ENCODE measurements at places on chromosomes 3 and 15.

DNA sequence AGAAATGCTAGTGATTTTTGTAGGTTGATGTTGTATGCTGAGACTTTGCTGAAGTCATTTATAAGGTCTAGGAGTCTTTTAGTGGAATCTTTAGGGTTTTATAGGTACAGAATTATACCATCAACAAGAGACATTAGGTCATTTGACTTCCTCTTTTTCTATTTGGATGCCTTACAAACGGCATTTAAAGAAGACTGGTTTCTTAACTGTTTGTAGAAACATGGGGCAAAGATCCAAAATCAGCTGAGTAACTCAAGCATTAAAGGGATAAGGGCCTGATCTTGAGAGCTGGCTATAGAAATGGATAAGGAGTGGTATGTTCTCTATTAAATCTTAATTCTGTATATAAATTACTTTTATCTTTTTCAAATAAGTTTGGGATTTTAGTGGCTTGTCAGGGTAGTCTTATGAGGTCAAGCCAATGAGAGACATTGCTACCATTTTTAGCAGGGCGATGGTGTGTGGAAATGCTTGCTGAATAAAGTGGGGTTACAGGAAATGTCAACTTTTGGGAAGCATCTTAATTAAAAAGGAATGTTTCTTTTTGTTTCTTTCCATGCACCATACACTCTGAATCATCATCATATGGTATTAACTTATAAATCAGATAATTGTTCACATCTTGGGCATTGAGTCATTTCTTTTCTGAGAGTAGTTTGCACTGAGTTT is 197.7 kb upstream of the GBE1 start:
- no peak for DNase-seq

- DNase-seq: no peak
These were observed 72.4 kb upstream of the BBX start for GRCh38 chr3:107450254-107450893.

DNA sequence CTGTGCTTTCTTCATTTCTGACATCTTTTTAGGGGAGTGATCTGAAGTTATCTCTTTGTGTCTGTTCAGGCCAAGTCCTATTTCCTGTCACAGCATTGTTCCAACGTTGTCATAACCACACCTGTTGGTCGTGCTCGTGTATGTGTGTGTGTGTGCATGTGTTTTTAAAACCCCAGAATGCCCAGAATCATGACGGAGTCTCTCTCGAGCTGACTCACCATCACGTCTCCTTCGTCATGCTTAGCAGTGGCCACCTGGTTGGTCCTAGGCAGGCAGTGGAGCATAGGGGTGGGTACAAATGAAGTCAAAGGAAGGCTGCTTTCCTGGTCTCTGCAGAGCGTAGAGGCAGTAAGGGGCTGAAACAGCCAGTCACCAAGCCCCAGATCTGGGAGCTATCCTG is 126.8 kb upstream of the ABHD17C start:
- no peak for DNase-seq

GRCh38 chr15:100842756-100843730 is 36.6 kb upstream of the ALDH1A3 start:
- no peak for DNase-seq

- DNase-seq: no peak
These were observed 19.9 kb downstream of the PLA2G4F start for GRCh38 chr15:42136513-42136912.

DNA sequence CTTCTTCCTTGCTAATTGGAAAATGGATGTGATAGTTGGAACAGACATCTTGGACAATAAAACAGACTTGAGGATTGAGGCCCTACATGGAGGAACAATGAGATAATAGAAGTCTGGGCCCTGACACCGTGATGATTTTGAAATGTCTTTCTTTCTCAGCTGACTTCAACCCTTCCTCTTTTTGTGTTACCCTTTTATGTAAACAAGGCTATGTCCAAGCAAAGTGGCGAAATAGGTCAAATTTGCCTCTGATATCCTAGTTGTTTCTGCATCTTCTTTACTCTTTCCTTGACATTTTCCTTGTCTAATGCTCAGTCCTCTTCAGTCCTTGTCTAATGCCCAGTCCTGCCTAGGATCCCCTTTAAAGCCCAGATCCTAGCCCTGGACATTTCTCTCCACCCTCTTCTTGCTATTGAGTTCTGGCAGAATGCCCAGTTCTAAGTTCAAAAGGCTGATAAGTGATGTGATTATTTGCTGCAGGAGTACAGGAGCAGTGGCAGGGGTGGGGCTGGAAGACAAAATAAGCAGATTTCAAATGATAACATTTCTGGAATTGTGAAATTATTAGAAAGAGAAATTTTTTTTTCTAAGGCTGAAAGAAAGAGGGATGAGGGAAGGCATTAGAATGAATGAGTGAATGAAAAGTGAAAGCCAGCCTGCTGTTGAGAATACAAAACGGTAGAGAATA is 6.5 kb upstream of the VPS8 start:
- DNase-seq: no peak

- DNase-seq: no peak
These were observed 10.0 kb upstream of the CRTC3 start for GRCh38 chr15:90519688-90520087.

- peak; percentile 34 for DNase-seq
These were observed 45.2 kb upstream of the ABI3BP start for GRCh38 chr3:101038393-101038792.

DNA sequence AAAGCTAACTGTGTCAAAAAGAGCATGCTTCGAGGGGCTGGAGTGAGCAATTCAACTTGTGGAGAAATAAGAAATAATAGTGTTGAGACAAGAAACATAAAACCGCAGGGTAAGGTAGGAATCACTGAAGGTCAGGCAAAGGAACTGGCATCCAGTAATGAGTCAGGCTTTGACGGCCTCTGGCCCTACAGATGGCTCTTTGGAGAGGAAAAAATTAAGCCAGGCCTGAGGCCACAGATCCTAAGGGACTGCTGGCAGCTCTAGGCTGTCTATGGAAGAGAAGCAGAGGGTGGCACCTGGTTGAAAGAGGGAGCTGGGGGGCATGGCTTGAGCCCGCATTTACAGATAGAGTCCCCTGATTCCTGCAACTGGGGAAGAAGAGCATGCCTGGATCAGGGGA is 28.6 kb upstream of the ZSCAN2 start:
- no peak for DNase-seq

GRCh38 chr3:47513125-47513929 is at the start of gene ELP6:
Gene ELP6 (minus strand): TSS chr3:47513712. CDS start chr3:47513590, 122 bp downstream.
- DNase-seq: peak; percentile 60

DNA sequence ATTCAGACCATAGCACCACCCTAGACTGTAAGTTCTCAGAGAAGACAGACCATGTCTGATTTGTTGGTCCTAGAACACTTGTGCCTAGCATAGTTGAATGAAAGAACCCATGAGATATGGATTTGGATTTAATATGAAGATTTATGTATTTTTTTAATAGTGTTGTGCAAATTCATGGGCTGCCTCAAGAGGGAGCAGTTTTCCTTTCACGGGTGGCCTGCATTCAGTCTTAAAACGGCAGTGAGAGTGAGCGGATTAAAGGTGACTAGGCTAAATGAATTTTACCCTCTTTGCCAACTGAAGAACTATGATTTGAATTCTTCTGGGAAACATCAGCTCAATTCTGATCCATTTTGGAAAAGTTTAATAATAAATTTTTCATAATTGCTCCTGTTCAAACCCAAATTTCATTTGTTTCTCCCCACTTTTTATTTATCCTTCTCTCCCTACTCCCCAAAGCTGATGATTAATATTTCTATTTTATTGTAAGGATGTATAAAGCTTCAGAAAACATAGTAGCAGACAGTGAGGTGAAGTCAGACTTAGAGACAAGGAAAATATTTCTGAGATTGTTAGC is 67.3 kb downstream of the MORC1 start:
- DNase-seq: no peak

DNA sequence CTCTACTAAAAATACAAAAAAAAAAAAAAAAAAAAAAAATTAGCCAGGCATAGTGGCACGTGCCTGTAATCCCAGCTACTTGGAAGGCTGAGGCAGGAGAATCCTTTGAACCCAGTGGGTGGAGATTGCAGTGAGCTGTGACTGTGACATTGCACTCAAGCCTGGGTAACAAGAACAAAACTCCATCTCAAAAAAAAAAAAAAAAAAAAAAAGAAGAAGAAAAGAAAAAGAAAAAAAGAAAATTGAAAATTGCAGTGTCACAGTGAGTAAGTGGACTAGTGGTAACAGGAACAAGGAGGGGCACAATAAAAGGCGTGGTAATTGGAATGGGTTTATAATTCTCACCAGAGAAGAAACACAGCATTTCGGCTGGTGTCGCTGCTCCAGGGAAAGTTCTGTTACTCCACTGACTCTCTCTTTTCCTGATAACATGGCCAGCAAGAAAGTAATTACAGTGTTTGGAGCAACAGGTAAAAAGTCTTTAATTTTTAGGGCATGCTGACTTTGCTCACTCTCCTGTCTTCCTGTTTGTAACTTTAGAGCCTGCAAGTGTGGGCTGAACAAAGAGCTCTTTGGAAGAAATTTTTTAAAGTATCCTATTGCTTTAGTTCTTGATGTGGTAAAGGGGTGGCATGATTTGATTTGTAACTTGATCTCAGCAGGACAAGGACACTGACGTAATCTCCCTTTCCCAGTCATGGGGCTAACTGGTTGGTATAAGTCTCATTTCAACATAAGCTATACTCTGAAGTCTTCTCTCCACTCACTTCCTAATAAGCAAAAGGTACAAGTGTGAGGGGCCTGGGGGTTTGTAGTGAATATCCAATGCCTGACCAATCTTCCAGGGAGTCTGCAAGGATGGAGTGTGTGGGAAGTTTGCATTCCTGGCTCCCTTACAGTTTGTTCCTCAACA is 22.1 kb upstream of the TRA2B start:
- DNase-seq: peak; percentile 55

- no peak for DNase-seq
These were observed 837 bp downstream of the GRK7 start for GRCh38 chr3:141764045-141764444.

DNA sequence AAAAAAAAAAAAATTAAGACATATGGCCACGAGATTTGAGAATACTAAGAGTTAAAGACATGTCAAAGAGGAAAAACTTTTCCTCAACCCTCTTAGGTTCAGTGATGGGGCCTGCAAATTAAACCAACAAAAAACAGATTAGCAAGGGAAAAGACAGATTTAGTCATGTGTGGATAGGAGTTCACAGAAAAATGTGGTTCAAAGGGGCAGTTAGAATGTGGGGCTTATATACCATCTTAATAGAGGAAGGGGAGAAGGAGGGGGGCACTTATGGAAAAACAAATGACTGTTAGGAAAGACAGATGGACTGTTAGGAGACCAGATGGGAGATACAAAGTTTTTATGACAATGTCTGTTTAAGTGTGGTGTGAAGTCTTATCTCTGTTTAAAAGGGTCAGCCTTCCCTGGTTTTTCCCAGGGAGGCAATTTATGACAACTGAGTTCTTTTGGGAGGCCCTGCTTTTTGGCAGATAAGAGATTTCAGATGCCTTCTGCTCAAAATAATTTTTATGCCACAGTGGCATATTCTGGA is 68.7 kb upstream of the FURIN start:
- no peak for DNase-seq

DNA sequence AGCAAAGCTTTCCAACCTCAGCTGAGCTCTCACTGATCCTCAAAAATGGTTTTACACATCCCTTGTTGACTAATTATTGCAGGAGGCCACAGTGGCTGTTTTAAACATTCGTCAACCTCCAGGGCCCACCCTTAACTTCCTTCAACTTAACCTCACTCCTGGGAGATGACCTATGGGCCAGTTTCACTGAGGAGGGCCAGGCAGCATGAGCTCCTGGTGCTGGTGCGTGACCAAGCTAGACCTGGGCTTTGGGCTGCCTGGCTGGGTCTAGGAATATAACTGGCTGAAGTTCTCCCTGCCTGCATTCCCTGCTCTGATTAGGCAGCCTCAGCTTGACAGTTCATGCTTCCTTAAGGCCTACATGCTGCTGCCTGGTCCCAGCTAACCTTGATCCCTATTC is 273.7 kb upstream of the ATP11B start:
- DNase-seq: no peak

- DNase-seq: peak; percentile 35
These were observed 18.9 kb downstream of the ILDR1 start for GRCh38 chr3:122003112-122003511.

DNA sequence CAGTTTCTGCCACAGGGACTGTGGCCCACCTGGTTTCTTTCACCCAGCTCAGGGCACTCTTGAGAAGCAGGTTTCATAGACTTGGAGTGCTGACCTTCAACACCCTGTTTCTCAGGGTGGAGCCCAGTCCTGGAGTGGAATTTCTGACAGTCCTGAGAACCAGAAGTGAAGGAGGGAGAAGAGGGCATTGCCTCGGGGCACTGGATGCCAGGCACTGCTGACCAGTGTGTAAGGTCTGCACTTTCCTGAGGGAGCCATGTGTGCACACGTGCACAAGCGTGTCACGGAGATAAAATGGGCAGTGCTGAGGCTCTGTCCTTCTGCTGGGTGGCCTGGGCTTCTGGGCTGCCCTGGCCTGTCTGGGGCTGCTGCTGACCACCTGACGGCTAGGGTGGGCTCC is 118.5 kb downstream of the SEC22A start:
- DNase-seq: no peak

DNA sequence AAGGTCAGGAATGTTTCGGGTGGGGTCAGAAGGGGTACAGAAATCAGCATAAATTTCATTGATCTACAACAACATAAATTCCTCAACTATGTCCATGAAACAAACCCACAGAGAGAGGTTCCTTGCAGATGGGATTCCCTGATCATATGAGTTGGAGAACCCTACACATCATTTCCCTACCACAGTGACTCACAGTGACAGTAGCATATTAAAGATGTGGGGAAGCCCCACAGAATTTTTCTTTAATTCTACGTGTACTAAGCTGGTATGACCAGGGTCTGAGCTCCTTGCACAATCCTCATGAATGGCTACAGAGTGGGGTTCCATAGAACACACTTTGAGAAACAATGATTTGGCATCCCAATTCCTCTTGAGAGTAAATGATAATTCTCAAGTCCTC is 116.9 kb upstream of the RAD18 start:
- DNase-seq: no peak

DNA sequence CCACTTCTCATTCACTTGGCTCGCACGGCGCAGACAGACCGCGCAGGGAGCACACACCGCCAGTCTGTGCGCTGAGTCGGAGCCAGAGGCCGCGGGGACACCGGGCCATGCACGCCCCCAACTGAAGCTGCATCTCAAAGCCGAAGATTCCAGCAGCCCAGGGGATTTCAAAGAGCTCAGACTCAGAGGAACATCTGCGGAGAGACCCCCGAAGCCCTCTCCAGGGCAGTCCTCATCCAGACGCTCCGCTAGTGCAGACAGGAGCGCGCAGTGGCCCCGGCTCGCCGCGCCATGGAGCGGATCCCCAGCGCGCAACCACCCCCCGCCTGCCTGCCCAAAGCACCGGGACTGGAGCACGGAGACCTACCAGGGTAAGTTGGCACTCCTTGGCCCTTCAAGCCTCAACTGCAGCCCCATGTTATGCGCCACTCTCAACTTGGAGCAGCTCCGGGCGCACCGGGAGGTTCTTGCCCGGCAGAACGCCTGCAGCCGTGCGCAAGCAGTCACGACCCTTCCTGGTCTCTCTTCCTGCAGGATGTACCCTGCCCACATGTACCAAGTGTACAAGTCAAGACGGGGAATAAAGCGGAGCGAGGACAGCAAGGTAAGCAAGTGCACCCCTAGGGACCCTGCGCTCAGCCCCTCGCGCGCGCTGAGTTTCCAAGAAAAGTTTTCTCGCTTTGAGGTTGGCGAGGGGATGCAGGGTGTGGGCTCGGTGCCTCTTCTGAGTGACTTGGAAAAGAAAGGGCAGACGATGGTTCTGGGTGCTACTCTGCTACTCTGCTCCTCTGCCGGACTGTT is at the start of gene BHLHE40:
Gene BHLHE40, plus strand, starts transcription at position 10 of the 801 bp plus-strand sequence. Its CDS starts 282 bp downstream, at position 292.
- no peak for DNase-seq

GRCh38 chr3:79917561-79917960 is 149.8 kb upstream of the ROBO1 start:
- DNase-seq: no peak
